ENCODE measurements at places on chromosomes 5 and 9. TPM values are rescaled to one million over a fixed set of nuclear protein-coding genes. Genes with fewer than 3 reads are reported as not detected.
A peak's percentile ranks its signal among the peaks of the same experiment; 100 is the strongest.

Gene RNF183
- not detected for total RNA-seq

Gene TMEM252
- total RNA-seq = not detected

Gene PPP6C
- 10.8 TPM for total RNA-seq

Gene PCDHB16
- 0.46 TPM for total RNA-seq

Gene SLC6A7
- total RNA-seq = 0.35 TPM

Gene TOR1B
- 12.8 TPM for total RNA-seq

Gene OBP2A
- total RNA-seq = not detected

Gene IRGM
- total RNA-seq = not detected

Gene RASGRF2
- total RNA-seq = not detected

DNA sequence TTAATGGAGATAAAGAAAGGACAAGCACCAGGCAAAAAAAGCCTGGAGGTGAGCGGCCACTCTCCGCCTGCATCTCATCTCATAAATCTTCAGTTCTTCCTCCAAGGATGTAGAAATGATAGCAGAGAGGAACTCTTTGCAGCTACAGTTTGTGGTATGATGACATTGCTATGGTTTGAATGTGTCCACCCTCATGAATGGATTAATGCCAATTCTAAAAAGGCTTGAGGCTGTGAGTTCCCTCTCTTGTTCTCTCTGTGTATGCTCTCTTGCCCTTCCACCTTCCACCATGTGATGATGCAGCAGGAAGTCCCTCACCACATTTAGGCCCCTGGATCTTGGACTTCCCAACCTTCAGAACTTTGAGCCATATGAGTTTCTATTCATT, 126.4 kb downstream of the SPOCK1 start:
- no peak overlapping the region for H3K27ac ChIP-seq
- H3K27me3 ChIP-seq = no peaks in the 10 kb centered on the region
- H3K36me3 ChIP-seq = no peaks in the 10 kb centered on the region
- H3K4me1 ChIP-seq = peaks cover 18% of the 10 kb centered on the region
- peak; percentile 12 for DNase-seq

DNA sequence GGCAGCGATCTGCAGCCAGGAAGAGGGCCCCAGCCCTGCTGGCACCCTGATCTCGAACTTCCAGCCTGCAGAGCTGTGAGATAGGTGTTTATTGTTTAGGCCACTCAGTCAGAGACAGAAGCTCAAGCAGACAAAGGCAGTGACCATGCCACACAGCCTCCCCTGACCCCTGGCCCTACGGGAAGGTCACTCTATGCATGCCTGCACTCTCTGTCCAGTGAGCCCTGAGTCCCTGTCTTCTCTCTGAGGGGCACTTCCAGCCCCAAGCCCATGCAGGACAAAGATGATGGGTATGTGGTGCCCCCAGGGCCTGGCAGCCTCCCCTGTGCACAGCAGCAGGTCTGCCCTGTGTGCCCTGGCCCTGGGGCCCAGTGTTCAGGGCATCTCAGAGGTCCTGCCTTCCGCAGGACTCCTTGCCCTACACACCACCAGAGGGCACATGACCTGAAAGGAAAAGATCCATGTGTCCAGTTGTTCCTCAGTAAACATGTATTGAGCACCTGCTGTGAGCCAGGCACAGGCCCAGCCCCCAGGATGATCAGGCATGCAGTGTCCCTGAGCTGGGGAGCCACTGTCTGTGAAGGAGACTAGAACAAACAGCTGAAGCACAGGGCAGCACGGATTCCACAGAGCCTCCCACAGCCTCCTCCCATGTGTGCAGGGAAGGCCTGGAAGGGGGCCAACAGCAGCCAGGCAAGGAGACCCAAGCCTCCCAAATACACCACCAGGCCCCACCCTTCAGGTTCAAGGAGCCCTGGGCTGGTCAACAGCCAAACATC, 109.3 kb downstream of the ATPSCKMT start:
- H3K27me3 ChIP-seq = no peaks in the 10 kb centered on the region
- no peaks in the 10 kb centered on the region for H3K4me1 ChIP-seq
- no peaks in the 10 kb centered on the region for H3K36me3 ChIP-seq
- H3K27ac ChIP-seq = no peak overlapping the region
- H3K4me3 ChIP-seq = no peak overlapping the region

DNA sequence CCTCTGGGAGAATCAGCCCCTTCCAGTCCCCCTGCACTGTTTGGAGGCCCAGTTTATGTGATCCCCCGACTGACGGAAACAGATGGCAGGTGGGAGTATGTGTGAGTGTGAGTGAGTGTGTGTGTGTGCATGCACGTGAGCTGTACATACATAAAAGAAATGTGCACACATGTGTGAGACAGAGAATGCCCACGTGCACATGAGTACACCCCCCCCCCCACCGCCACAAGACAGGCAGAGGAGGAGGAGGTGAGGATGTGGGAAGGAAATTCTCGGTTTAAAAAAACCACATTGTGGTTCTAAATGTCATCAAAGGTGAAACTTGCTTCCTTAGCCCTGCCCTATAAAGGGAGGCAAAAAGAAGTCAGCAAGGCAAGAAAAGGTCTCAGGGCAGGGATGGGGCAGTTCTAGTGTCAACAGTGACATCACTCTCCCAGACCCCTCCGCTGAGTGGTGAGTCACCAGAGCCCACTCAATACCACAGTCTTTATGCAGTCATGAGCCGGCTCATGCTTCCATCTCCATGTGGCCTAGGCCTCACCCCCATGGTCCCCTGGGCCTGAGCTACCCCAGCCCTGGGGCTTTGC, 79.2 kb upstream of the HSPA9 start:
- DNase-seq = peak; percentile 48
- peaks cover 7% of the 10 kb centered on the region for H3K27me3 ChIP-seq
- H3K36me3 ChIP-seq = no peaks in the 10 kb centered on the region
- peaks cover 5% of the 10 kb centered on the region for H3K4me1 ChIP-seq
- H3K27ac ChIP-seq = no peak overlapping the region

GRCh38 chr9:92278110-92278509, 15.4 kb downstream of the IARS1 start:
- peak; percentile 10 for DNase-seq
- H3K4me1 ChIP-seq = no peaks in the 10 kb centered on the region
- H3K27me3 ChIP-seq = no peaks in the 10 kb centered on the region
- peaks cover 69% of the 10 kb centered on the region for H3K36me3 ChIP-seq
- H3K27ac ChIP-seq = no peak overlapping the region

DNA sequence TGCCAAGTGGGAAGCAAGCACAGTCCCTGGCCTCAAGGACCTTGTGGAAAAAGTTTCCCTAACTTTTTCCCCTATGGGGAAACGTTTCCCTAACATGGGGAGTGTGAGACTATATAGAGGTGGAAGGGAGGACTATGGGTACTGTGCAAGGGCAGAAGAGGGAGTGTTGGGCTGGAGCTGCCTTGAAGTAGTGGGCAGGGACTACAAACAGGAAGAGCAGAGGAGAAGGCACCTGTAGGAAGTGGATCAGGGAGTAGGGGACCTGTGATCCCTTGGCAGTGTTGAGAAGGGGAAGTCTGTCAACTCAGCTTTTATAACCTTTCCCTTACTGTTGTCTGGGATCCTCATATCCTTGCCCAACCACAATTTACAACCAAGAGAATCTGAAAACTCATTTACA, 1.4 kb downstream of the CMYA5 start:
- no peaks in the 10 kb centered on the region for H3K36me3 ChIP-seq
- no peak for DNase-seq
- no peak overlapping the region for H3K4me3 ChIP-seq
- H3K27ac ChIP-seq = no peak overlapping the region

DNA sequence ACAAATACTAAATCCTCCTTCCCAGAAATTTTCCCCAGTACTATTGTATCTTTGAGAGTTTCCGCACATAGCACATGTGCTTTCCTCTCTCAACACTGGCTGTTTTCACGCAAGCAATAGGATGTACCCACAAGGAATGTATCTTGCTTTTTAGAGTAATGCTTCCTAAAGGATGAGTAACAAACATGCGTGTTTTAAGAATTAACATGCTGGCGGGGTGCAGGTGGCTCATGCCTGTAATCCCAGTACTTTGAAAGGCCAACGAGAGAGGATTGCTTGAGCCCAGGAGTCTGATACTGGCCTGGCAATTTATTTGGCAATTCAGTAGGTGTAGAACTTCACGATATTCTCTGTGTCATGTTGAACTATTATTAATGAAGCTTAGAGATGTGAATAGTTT, 4.6 kb downstream of the RUFY1 start:
- no peak overlapping the region for H3K4me3 ChIP-seq
- no peak for DNase-seq
- H3K27ac ChIP-seq = no peak overlapping the region
- no peaks in the 10 kb centered on the region for H3K36me3 ChIP-seq
- H3K4me1 ChIP-seq = peaks cover 25% of the 10 kb centered on the region
- no peaks in the 10 kb centered on the region for H3K27me3 ChIP-seq

DNA sequence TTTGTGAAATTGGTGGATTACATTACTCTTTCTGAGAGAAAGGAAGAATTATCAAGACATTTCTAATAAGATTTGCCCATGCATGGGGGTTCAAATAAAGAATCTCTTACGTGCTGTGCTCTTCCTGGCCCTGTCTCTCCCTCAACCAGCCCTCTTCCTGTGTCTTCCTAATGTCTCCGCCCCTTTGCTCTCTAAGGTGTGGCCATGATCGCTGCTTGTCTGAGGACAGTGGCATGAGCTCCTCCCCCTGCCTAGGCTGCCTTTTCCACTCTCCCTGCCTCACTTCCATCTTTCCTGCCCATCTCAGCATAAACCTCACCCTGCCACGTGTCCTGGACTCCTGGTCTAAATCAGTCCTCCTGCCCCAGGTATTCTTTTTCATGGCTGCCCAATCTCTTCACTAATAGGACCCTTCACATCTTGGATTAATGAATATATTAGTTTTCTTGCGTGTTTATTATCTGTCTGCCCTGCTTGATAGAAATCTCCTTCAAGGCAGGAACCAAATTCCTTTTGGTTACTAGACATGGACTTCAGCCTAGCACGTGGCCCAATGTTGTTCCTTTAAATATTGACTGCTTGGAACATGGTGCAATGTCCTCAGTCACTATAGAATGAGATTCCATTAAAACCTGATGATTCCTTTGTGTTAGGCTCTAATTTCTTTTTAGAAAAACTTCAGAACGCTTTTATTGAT, 122.3 kb downstream of the MTRR start:
- H3K4me3 ChIP-seq = no peak overlapping the region
- H3K27ac ChIP-seq = no peak overlapping the region
- no peaks in the 10 kb centered on the region for H3K36me3 ChIP-seq
- DNase-seq = peak; percentile 41
- no peaks in the 10 kb centered on the region for H3K4me1 ChIP-seq

DNA sequence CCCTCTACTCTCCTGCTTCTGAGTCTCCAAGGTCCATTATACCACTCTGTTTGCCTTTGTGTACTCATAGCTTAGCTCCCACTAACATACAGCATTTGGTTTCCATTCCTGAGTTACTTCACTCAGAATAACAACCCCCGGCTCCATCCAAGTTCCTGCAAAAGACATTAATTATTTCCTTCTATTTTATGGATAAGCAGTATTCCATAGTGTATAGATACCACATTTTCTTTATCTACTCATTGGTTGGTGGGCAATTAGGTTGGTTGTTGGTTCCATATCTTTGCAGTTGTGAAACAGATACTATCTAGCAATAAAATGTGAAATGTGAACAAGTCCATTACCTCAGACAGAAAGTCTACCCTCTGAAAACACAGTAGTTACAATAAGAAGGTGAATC, 110.3 kb downstream of the DOCK8 start:
- no peaks in the 10 kb centered on the region for H3K27me3 ChIP-seq
- H3K27ac ChIP-seq = no peak overlapping the region
- H3K4me3 ChIP-seq = no peak overlapping the region

GRCh38 chr5:151357792-151358191, 10.4 kb upstream of the SLC36A2 start:
- H3K4me1 ChIP-seq = peaks cover 26% of the 10 kb centered on the region
- no peak overlapping the region for H3K4me3 ChIP-seq
- no peaks in the 10 kb centered on the region for H3K36me3 ChIP-seq
- no peaks in the 10 kb centered on the region for H3K27me3 ChIP-seq

- H3K4me3 ChIP-seq = peak overlapping the region; percentile 52
- no peak overlapping the region for H3K27ac ChIP-seq
- peaks cover 14% of the 10 kb centered on the region for H3K4me1 ChIP-seq
- H3K27me3 ChIP-seq = no peaks in the 10 kb centered on the region
- H3K36me3 ChIP-seq = no peaks in the 10 kb centered on the region
- peak; percentile 85 for DNase-seq
Observed at GRCh38 chr5:2149195-2149539, 266.4 kb upstream of the IRX4 start.

- no peak overlapping the region for H3K4me3 ChIP-seq
- no peaks in the 10 kb centered on the region for H3K4me1 ChIP-seq
- DNase-seq = no peak
- no peaks in the 10 kb centered on the region for H3K36me3 ChIP-seq
- no peaks in the 10 kb centered on the region for H3K27me3 ChIP-seq
Observed at GRCh38 chr5:171857489-171857876, 71.9 kb downstream of the SMIM23 start.

GRCh38 chr5:77937015-77937908, 161.1 kb upstream of the TBCA start:
- H3K27ac ChIP-seq = no peak overlapping the region
- no peaks in the 10 kb centered on the region for H3K36me3 ChIP-seq
- DNase-seq = no peak
- no peak overlapping the region for H3K4me3 ChIP-seq
- no peaks in the 10 kb centered on the region for H3K27me3 ChIP-seq

- H3K36me3 ChIP-seq = no peaks in the 10 kb centered on the region
- H3K4me3 ChIP-seq = no peak overlapping the region
- H3K27me3 ChIP-seq = 0 out of 2 replicates have a peak, but pooled peaks cover 2% of the 10 kb centered on the region
Observed at GRCh38 chr5:171426680-171427079, 7.2 kb downstream of the FGF18 start.

DNA sequence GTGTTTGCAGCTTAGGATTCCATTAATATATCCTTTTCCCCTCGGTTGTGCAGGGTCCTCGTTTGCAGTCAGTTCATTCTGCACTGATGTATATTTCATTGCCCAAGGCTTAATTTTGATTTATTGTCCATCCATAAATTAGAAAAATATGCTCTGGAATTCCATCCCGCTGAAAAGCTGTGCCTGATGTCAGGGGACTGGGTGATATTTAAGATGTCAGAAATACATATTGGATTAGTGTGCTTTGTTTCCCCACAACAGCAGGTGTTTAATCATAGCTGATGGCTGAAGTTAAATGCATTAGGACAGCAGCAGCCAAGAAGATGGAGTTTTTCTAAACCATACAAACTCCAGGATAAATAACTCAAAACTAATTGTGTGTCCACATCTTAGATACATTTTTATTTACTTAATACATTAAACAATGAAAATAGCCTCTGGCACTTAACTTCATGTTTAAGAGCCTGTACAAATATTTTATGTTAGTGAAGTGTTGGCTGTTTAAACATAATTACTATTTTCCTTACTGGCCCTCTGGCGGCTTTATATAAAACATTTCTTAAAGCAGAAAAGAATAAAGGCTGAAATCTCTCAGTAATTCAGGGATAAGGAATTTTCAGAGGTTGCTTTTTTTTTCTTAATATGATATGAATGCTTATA, 170.4 kb upstream of the TBCA start:
- no peaks in the 10 kb centered on the region for H3K27me3 ChIP-seq
- DNase-seq = no peak
- no peaks in the 10 kb centered on the region for H3K4me1 ChIP-seq
- H3K36me3 ChIP-seq = no peaks in the 10 kb centered on the region
- no peak overlapping the region for H3K27ac ChIP-seq

Measured in PC-3 (cell line).